ENCODE measurements at places on chromosomes 3 and 15.
A peak's percentile ranks its signal among the peaks of the same experiment; 100 is the strongest.

DNA sequence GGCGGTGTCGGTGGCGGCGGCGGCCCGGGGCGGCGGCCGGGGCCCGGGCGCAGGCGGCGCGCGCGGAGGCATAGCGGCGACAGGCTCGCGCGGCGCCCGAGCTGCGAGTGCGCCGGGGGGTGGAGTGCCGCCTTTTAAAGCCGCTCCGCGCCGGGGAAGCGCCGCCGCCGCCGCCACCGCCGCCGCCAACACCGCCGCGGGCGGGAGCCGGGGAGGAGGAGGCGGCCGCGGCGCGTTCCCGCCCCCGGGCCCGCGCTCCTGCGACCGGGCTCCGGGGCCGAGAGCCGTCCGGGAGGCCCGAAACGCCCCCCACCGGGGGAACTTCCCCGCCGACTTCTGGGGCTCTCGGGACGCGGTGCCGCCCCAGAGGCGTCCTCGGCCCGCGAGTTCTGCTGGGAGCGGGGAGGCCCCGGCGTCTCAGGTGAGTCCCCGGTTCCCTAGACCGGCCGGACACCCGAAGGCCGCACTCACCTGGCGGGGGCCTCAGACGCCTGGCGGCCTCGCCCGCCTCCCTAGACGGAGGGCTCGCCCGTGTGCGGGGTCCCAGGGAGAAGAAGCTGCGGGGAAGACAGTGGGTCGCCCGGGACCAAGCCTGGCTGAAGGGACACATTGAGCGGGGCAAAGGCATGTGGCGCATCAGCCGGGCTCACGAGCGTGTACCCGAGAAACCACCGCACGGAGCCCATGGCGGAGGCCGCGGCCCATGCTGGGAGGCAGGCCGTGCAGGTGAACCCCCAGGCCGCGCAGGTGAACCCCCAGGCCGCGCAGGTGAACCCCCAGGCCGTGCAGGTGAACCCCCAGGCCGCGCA lies at the start of gene PCSK6:
Gene PCSK6 (minus strand): TSS at position 109 of the 809 bp plus-strand sequence. CDS start 37 bp downstream, at position 72.
- DNase-seq: no peak

- peak; percentile 70 for DNase-seq
Observed at GRCh38 chr3:127074900-127075360, 92.0 kb downstream of the PLXNA1 start.

GRCh38 chr3:116264546-116265319 lies 180.6 kb downstream of the LSAMP start:
- no peak for DNase-seq

DNA sequence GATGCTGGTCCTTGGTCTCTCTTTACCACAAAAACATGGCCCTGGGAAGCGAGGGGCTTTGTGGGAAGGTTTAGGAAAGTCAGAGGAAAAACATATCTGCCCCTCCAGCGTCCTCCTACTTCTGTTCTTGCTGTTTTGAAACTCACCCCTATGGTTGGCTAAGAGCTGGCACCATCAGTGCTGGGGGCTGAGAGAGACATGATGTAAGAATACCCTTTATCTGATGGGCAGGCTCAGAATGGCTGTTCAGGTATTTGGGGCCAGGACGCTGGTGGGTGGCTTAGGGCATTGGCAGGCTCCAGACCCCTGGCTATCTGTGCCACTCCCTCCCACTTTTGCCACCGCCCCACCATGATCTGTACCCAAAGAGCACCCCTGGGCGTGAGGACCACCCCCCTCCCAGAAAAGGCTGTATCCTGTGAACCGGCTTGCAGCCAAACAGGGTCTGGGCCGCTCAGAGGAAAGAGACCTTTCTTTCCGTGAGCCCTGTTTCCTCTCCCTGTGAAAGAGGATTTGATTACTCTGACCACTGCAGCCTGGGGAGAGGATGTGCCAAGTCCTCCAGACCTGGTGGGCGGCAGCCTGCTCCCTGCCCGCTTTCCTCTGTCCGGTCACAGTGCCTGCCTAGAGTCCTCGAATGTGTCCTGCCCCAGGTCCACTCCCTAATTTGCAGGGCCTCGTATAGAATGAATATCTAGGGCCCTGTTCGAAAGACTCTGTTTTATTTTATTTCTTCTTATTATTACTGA lies 61.3 kb upstream of the SLC6A6 start:
- no peak for DNase-seq

GRCh38 chr3:72052841-72053409 lies 268.0 kb upstream of the PROK2 start:
- DNase-seq: no peak

GRCh38 chr15:52349052-52349700 lies 53.6 kb upstream of the MYO5C start:
- no peak for DNase-seq

GRCh38 chr3:172371544-172371943 lies 76.7 kb downstream of the GHSR start:
- DNase-seq: no peak

DNA sequence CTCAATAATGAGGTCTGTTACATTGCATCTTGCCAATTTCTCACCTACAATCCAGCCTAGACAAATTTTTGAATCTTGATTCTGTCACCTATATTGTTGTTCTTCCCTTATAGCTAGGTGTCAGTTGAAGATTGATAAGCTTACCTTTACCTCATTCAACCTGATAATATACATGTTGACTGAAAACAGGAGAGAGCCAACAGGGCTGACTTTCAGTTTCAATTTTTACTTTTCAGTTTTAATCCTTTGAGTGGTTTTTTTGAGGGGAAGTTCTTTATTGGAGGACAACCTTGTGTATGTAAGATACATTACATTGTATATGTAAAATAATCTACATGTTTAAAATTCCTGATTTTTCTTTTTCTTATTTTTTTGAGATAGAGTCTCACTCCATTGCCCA lies 5.8 kb downstream of the ATP13A5 start:
- DNase-seq: no peak

DNA sequence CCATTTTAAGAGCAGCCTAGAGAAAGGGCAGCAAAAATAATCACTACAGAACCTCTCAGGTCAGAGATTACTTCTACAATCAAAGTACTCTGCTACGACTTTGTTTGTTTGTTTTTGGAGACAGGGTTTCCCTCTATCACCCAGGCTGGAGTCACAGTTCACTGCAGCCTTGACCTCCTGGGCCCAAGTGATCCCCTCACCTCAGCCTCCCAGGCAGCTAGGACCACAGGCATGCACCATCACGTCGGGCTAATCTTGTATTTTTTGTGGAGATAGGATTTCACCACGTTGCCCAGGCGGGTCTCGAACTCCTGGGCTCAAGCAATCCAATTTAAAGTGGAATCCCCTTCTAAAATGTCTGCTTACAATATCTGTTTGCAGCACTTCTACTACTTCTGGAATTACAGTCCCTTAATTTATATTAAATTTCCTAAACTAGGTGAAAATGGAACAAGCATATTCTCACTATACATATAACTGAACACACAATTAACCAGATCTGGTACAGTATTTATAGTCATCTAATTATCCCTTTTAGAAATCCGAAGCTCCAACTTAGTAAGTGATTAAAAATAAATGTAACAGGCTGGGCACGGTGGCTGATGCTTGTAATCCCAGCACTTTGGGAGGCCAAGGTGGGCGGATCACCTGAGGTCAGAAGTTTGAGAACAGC lies 4.4 kb downstream of the UACA start:
- DNase-seq: no peak

- DNase-seq: peak; percentile 84
Observed at GRCh38 chr3:192957441-192958021, 39.9 kb upstream of the MB21D2 start.

- no peak for DNase-seq
Observed at GRCh38 chr3:195001961-195002861, 268.7 kb downstream of the XXYLT1 start.

DNA sequence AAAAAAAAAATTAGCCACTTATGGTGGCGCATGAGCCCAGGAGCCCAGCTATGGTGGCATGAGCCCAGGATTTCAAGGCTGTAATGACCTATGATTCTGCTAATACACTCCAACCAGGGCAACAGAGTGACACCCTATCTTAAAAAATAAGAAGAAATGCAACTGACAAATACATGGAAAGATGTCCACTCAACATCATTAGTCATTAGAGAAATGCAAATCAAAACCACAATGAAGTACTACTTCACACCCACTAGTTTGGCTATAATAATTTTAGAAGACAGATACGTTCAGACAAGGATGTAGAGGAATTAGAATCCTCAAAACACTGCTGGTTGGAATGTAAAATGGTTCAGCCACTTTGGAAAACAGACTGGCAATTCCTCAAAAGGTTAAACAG lies 10.5 kb downstream of the PRKAR2A start:
- no peak for DNase-seq

DNA sequence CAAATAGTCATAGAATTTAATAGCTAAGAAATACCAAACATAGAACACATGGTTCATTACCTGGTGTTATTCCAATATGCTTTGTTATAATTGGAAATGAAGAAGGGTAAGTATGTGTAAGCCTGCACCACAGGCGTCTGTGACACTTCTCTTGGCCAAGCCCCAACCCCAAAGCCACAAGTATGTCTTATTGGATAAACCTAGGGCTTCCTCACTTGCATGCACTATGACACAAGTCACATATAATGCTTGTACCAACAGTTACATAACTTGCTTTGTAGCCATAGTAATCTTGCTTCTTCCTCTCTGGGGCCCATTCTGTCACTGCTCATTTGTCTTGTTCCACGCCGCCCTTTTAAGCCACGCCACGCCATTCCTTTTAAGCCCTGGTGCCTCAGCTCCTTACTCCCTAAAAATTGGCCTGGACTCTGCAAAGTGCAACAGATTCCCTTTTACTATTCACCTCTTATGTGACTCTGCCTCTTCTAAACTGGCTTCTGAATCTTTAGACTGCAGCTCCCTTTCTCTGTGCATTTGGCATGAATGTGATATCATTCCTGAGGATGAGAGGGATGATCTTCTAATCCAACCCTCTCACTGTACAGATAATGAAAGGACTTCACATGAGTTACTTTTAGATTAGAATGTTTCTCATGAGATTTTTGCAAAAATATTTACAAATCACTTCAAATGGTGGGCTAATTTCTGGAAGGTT lies 48.1 kb upstream of the EPHA3 start:
- DNase-seq: peak; percentile 71

DNA sequence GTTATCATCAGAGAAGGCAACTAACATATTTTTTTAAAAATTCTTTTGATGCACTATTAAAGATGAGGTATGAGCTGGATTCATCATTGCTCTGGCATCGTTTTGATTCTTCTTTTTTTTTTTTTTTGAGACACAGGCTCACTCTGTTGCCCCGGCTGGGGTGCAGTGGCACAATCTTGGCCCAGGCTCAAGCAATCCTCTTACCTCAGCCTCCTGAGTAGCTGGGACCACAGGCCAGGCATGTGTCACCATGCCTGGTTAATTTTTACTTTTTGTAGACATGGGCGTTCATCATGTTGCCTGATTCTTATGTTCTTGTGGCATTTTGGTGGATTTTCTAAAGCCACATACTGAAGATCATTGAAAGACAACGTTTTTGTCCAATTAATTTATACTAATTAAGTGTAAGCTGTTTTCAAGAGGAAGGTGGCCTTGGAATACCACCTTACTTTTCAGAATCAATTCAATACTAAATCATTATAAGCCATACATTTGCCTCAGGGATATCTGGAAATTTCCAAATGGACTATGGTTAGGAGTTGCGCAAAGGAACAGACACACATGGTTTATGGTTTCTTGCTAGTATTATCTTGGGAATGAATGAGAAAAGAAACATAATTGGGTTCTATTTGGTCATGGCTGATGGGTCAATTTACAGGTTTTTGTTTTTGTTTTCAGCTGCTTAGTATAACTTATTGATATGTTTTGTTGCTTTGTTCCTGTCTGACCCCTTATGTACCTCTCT lies 22.8 kb downstream of the SLC28A2 start:
- DNase-seq: no peak

DNA sequence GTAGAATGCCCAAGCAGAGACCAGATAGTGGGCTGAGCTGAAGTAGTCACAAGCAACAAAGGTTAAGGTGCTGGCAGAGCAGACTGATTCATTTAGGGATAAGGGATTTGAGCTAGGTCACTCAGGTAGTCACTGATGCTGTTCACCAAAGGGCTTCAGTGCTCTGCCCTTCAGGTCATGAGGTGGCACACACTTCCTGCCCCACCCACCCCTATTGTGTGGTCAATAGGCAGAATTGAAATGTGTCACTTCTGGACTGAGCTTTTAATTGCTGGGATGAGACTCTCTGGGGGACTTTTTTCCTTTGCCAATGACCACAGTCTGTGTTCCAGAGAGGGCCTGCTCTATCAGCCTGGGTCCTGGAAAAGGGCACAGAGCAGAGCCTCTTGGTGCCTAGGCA lies 2.9 kb upstream of the DIS3L start:
- DNase-seq: no peak

DNA sequence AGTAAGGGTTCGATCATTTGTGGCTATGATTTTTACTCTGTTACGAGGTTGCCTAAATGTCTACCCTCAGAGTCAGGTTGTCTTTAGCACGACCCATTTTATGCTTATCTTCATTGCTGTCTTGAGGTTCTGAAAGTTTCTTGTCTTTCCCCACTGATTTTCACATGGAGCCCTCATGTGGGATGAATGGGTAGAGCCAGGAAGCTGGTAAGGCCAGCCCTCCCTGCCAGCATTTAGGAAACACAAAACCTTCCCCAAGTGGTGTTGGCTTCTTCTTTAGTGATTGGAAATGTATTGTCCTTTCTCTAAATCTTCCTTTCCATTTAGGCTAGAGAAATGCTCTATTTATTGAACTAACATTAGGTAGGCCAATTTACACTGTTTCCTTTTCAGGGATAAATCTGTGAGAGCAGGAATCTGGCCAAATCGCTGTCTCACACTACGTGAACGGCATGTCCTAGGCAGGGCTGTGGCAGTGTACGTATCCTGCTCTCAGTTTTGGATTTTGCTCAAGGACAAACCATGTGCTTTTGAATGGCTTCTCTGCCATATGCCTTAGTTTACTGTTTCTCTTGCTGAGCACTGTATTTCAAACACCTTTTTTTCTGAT lies 43.7 kb downstream of the MYZAP start:
- no peak for DNase-seq

- DNase-seq: no peak
Observed at GRCh38 chr3:186375443-186375842, 13.4 kb upstream of the DGKG start.

- no peak for DNase-seq
Observed at GRCh38 chr3:193029800-193030199, 112.1 kb upstream of the MB21D2 start.

DNA sequence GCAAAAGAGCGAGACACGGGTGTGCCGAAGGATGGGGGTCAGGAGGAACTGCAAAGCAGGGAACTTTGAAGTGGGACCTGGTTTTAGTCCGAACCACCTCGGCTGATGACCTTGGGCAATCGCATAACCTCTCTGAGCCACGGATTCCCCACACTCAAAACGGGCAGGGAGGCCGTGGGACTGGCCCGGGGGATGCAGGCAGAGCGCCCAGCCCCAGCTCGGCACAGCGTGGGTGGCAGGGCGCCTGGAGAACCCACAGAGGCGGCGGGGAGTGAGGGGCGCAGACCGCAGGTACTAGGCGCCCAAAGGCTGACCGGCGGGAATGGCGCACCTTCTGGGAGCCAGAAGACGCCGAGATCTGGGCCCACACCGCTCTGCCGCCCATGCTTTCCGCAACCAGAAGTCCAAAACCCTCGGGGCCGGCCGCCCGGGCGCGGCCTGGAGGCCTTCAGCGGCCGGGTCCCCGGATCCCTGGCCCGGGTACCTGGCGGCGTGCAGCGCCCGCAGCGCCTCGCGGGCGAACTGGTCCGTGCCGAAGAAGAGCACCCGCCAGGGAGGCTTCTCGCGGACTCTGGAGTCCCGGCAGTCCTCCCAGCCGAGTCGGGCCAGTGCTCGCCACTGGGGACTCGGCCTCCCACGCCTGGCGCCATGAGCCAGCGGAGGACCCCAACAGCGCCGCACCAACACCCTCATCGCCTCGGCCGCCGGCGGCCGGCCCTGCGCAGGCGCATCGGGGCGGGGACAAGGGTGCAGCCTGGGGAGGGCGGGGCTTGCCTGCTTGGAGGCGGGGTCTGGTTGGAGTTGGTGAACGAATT lies at the start of gene MTFMT:
Gene MTFMT (minus strand): TSS at position 719 of the 815 bp plus-strand sequence. CDS start 26 bp downstream, at position 693.
- peak; percentile 45 for DNase-seq

GRCh38 chr15:24756101-24756500 lies 80.5 kb downstream of the NPAP1 start:
- no peak for DNase-seq

Data from GM04504 (cell line).